Stimulated activated CD4-positive, alpha-beta T cell treated with anti-CD3 and anti-CD28 coated beads, Interleukin-1b, Interleukin-23, amount 100 ng/mL, for 24 hours (primary cell): ENCODE measurements at places on chromosomes 1 and 21.

- no peak for DNase-seq
Measured at GRCh38 chr1:81113688-81114087, 687.0 kb upstream of the ADGRL2 start.

GRCh38 chr1:177566495-177566894, 395.7 kb downstream of the BRINP2 start:
- no peak for DNase-seq

DNA sequence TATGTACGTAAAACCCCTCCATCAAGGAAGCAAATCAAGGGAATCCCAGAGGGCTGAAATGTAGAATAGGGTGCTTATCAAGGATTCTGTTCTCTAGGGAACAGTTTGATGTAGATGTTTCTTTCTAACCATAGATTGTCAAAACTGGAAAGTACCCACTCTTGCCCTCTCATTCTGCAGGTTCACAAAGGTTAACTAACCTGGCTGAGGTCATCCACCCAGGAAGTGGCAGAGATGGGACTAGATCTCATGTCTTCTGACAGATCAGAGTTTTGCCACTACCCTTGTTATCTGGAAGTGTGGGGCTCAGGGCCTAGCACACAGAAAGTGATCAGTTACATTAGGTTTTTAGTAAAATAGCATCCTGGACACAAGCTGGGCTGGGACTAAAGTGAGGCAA, 47.4 kb downstream of the GFI1 start:
- DNase-seq = no peak

GRCh38 chr1:8604041-8604945, 213.1 kb downstream of the RERE start:
- peak; percentile 33 for DNase-seq

- no peak for DNase-seq
Measured at GRCh38 chr1:114299331-114299975, 145.8 kb upstream of the SYT6 start.

DNA sequence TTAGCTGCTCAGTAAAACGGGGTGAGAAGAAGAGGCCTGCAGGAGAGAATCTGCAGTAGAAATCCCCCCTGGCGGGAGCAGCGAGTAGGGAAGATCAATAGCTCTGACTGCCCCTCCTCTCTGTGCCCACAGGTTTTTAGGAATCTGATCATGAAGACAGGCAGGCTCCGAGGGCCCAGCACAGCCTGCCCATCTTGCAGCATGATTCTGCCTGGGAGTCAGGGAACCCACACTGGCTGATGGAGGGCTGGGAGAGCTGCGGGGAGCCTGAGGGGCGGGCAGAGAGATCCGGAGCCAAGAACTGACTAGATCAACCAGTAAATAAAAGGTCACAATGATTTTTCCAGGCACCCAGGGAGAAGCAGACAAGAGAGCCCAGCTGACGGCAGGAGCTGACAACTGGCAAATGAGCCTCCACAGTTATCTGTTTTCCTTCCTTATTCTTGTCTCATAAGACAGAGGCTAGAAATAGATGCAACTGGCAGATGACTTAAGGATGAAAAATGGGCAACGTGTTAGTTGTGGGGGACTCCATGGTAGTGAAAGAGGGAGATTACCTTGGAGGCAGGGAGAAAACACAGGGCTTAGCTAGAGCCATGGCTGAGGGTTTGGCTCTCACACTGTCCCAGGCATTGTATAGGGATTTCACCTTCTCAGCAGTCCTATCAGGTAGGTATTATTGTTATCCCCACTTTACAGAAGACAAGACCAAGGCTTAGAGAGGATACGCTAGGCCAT, 116.2 kb downstream of the PLXNA2 start:
- DNase-seq = no peak

DNA sequence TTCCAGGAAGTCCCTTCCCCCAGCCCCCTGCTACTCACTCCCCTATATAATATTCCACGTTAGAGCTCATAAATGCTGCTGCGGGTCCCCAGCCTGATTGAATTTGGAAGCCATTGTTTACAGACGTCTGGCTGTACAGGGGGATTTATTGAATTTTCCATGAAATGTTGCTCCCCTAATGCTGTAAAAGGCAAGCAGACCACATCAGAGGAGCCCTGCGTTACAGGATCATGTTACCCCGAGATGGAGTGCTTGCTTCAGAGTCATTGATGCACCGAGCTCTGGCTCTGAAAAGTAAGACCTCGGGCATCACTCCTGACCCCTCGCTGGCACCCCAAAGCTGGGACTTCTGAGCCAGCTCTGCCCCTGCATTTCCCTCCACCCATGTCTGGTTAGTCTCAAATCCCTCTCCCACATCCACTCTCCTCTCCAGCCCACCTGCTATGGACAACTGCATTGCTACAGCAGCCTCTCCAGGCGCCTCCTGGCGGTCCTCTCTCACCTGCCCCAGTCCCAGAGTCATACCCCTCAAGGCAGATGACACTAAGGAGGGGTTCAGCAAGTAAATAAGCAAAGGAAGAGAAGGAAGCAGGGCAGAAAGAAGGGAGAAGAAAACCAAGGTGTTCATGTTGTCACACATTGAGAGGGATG, 127.8 kb downstream of the TMEM53 start:
- no peak for DNase-seq

- DNase-seq = no peak
Measured at GRCh38 chr1:69567652-69568420, at the start of gene LRRC7. Gene LRRC7, plus strand, starts transcription at chr1:69567922. Its CDS starts 718 bp downstream, at chr1:69568640.

DNA sequence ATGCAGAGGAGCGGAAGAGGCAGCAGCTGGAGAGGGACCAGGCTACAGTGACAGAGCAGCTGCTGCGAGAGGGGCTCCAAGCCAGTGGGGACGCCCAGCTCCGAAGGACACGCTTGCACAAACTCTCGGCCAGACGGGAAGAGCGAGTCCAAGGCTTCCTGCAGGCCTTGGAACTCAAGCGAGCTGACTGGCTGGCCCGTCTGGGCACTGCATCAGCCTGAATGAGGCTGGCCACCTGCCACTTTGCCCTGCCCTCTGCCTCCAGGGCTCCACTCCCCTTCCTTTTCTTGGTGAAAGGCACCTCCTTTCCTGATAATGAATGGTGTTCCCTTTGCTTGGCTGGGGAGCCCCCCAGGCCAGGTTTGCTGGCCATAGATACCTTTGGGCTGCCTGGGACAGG, 3.3 kb upstream of the HMGN2 start:
- no peak for DNase-seq

DNA sequence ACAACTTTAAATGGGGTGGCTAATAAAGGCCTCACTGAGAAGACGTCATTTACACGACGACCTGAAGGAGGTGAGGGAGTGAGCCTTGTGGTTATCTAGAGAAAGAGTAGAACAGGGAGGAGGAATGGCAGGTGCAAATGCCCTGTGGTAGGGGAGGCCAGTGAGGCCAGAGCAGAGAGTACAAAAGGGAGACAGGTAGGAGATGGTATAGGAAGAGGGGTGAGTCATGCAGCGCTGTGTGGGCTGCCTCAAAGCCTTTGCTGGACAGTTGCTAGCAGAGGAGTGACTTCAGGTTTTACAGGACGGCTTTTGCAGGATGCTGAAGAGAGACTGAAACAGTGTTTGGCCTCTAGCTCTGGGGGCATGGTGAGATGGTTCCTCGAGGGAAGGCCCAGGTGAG, 116.0 kb downstream of the IER5 start:
- no peak for DNase-seq

- DNase-seq = no peak
Measured at GRCh38 chr1:62407398-62408009, 29.3 kb upstream of the USP1 start.

DNA sequence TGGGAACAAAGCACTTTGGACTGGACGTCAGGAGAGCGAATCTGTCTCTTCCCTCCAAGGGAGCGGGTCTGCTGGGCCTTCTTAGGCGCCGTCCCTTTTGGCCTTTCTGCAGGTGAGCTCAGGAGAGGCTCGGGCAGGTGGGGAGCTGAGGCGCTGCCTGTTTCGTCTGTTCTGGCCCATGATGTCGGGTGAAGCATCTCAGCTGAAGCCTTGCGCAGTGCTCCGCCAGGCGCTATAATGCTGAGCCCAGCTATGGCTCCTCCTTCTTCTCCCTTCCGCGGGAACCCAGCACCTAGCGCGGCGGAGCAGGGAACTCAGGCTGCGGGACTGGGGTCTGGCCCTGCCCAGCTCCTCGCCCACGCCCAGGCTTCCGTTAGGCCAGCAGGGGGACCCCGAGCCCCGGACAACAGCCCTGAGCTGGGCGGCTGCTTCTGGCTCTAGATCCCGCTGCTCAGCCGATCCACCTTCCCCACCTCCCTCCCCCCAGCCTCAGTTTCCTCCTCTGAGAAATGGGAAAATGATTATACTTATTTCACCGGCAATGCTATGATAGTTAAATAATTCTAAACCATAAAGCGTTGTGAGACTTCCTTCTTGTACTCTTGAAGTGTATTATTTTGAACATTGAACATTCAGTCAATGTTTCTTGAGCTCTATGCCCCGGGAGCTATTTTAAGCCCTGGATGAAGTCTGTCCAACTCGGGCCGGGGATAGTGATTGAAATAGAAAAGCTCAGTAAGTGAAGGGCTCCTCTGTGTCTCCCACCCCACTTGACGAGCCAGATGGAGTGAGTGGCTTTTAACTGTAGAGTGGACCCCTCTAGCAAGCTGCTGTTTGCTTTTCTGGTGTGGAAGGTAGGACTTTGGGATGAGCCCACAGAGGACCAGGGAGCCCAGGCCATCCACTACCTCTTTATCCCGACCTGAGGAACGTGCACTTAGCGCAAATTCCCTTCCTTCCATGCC, 9.6 kb upstream of the ADORA1 start:
- DNase-seq = no peak

DNA sequence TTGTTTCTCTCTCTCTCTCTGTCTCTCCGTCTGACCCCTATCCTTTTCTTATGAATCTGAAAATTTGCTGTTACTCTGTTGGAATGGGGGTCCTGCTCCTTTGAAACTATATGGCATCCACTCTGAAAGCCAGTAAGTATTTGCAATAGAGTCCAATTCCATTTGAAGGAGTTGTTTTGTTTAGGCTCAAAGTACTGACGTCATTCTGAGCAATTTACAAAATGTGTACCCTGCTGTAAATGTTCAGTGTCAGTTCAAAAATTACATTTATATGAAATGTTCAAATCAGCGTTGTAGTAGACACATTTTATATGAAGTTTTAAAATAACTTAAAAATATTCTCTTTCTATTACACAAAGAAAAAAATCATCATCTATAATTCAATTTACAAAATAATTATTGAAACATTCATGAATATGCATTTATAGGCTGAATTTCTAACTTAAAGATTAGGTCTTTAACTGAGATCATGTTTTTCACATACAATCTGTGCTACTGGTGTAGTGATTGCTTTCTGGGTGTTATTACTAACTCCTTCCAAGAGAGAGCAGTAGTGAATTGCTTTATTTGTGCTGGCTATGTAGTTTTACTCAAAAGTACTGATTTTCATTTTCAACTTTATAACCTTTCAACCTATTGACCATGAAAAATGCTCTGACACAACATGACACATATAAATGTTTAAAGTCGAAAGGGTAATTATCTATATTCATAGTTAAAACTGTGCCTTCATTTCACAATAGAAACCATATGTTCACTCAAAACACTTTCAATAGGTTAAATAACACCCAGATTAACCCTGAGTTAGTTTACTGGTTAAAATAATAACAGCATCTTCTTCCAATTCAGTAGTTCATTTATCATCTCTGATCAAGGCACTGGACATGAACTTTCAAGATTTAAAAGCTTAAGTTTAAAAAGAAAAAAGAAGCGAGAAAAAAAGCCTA, 253.1 kb upstream of the ADGRL4 start:
- no peak for DNase-seq

- DNase-seq = no peak
Measured at GRCh38 chr1:1282998-1283397, 2.8 kb downstream of the SCNN1D start.

DNA sequence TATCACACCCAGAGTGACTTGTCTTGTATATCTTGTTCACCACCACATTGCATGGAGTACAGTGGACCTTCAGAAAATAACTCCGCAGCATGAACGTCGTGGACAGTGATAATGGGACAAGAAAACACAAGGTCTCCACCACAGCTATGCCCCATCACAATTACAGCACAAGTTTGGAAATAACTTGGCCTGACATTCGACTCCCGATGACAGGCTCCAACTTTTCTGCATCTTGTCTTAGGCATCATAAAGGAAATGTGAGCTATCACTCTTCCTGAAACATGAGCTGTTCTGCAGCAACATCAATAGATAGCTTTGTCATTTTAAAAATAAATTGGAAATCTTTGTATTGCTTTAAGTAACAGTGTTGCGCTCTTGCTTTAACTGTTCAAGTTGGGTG, 2.9 kb downstream of the RRP1B start:
- no peak for DNase-seq

DNA sequence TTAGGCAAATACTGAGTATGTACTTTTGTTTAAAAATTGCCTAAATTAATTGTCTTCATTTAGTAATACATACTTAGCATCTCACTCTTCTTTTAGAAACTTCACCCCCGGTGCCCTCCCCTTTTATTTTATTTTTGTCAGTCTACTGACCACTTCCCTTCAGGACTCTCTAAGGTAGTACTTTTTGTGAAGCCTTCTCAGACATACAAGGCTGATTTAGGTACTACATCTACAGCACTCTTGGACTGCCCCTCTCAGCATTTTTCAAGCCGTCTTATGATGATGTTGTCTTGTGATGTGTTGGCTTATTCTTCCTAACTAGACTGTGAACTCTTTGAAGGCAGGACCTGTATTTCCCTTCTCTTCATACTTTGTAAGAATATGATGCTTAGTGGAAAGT, 24.7 kb downstream of the RPS6KC1 start:
- DNase-seq = no peak

DNA sequence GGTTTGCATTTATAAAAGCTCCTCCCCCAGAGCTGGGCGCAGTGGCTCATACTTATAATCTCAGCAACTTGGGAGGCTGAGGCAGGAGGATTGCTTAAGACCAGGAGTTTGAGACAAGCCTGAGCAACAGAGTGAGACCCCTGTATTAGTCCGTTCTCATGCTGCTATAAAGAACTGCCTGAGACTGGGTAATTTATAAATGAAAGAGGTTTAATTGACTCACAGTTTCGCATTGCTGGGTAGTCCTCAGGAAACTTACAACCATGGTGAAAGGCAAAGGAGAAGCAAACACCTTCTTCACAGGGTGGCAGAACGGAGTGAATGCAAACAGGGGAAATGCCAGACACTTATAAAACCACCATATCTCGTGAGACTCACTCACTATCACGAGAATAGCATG, 52.5 kb downstream of the ZNF684 start:
- no peak for DNase-seq

DNA sequence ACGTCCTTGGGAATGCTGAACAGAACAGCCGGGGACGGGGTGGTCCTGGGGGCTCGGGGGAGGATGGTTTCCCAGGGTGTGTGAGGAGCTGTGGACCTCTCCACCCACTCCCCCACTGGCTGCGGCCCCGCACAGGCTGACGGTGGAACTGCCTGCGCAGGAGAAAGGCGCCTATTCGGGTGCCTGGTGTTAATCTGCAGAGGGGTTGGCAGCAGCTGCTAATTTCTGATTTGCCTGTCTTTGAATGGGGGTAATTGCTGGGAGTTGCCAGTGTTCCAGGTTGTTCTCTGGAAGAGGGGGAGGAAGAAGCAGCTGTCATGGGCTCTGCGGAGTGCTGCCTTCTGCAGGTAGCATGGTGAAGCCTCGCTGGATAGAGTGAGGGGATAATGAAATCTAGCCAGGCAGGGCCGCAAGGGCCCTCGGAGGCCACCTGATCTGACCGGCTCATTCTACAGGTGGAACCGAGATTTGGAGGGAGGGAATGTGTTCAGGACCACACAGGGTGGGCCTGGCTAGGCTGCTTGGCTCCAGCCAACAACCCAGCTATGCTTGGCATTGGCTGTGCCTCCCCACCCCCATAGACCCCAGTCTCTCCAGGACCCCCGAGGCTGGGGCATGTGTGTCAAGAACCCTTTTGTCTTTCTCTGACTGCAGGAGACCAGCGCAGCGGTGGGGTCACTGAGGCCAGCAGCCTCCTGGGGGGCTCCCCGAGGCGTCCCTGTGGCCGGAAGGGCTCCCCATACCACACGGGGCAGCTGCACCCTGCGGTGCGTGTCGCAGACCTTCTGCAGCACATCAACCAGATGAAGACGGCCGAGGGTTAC, 67.1 kb downstream of the PTPRU start:
- no peak for DNase-seq
